ENCODE measurements at places on chromosomes 7 and 10. TPM values are rescaled to one million over a fixed set of nuclear protein-coding genes. Genes with fewer than 3 reads are reported as not detected.

DNA sequence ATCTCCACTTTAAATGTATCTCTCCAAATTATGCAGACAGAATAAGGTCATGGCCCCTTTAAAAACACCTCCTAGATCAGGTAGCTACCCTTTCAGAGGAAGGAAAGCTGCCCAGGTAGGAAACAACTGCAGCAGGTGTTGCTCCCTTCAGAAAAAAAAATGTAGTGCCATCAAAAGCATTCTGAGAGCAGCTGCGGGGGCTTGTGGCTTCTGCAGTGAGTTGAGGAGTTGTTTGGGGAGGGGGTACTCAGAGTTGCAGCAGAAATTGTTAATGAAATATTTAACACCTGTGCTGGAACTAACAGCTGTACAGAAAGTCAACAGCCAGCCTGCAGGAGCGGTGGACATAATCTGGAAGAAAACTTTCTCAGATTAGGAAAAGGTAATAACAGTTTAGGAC is 24.0 kb downstream of the CDHR3 start:
- no peak overlapping the region for H3K4me3 ChIP-seq
- no peak overlapping the region for H3K27ac ChIP-seq
- no peaks in the 10 kb centered on the region for H3K27me3 ChIP-seq
- no peaks in the 10 kb centered on the region for H3K36me3 ChIP-seq
- H3K4me1 ChIP-seq = no peaks in the 10 kb centered on the region
- DNase-seq = no peak

- H3K27me3 ChIP-seq = no peaks in the 10 kb centered on the region
- no peak overlapping the region for H3K27ac ChIP-seq
- no peak overlapping the region for H3K4me3 ChIP-seq
- no peaks in the 10 kb centered on the region for H3K36me3 ChIP-seq
- H3K4me1 ChIP-seq = peaks cover 9% of the 10 kb centered on the region
Observed at GRCh38 chr10:35781643-35782035, 139.5 kb upstream of the FZD8 start.

GRCh38 chr7:108805808-108806397 is 236.2 kb downstream of the DNAJB9 start:
- no peaks in the 10 kb centered on the region for H3K36me3 ChIP-seq
- no peaks in the 10 kb centered on the region for H3K27me3 ChIP-seq
- no peak for DNase-seq

- no peaks in the 10 kb centered on the region for H3K27me3 ChIP-seq
- H3K27ac ChIP-seq = peak overlapping the region; percentile 13
- H3K36me3 ChIP-seq = peaks cover 68% of the 10 kb centered on the region
- peaks cover 5% of the 10 kb centered on the region for H3K4me1 ChIP-seq
- no peak overlapping the region for H3K4me3 ChIP-seq
Observed at GRCh38 chr7:99042957-99043356, 101.0 kb downstream of the SMURF1 start.

- no peak overlapping the region for H3K27ac ChIP-seq
- H3K4me3 ChIP-seq = no peak overlapping the region
- no peaks in the 10 kb centered on the region for H3K36me3 ChIP-seq
- DNase-seq = no peak
Observed at GRCh38 chr10:68253346-68253745, 21.4 kb upstream of the ATOH7 start.

- no peaks in the 10 kb centered on the region for H3K27me3 ChIP-seq
- H3K27ac ChIP-seq = no peak overlapping the region
- H3K36me3 ChIP-seq = no peaks in the 10 kb centered on the region
- H3K4me1 ChIP-seq = no peaks in the 10 kb centered on the region
Observed at GRCh38 chr7:40883826-40884225, 749.0 kb downstream of the SUGCT start.

DNA sequence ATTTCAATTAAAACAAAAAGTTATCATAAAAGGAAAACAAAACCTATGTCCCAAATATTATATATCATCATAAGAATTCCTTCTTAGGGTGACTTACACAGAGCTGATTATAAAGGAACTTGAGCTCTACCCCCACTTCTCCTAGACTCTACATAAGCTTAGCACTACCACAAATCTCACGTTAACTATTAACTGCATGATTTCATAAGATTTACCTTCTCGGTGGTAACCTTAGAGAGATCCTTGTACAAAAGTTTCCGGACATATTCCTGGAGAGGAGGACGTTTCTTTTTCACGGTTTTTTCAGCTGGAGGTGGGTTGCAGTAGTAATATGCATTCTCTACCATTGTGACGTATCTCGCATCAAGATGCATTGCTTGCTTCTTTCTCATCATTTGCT is 83.7 kb downstream of the UPF2 start:
- H3K36me3 ChIP-seq = peaks cover 100% of the 10 kb centered on the region
- H3K4me3 ChIP-seq = no peak overlapping the region
- no peaks in the 10 kb centered on the region for H3K27me3 ChIP-seq
- no peak overlapping the region for H3K27ac ChIP-seq

- no peaks in the 10 kb centered on the region for H3K36me3 ChIP-seq
- H3K4me3 ChIP-seq = no peak overlapping the region
- H3K4me1 ChIP-seq = no peaks in the 10 kb centered on the region
- no peak for DNase-seq
- H3K27me3 ChIP-seq = no peaks in the 10 kb centered on the region
Observed at GRCh38 chr7:135862586-135863340, 114.2 kb upstream of the FAM180A start.

DNA sequence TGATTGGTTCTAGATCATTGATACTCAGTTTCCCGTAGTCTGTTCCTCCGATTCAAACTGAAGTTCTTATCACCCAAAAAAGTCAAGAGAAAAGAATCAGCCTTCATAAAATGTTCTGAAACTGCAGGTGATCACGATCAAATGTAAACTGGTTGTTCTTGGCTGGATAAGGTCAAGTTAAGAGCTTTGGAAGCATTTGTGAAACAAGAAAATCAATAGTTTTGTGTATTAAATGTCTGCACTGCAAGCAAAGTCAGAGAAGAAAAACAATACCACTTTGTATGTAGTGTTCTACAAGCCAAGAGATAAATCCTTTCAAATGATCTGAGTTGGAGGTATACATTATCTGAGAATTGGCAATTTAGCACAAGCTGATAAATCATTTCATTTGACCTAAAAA is 710.3 kb downstream of the SORCS1 start:
- H3K27ac ChIP-seq = no peak overlapping the region
- H3K36me3 ChIP-seq = no peaks in the 10 kb centered on the region
- H3K4me1 ChIP-seq = no peaks in the 10 kb centered on the region
- H3K27me3 ChIP-seq = no peaks in the 10 kb centered on the region

GRCh38 chr7:106773228-106773627 is 91.9 kb upstream of the PIK3CG start:
- no peak overlapping the region for H3K27ac ChIP-seq
- no peaks in the 10 kb centered on the region for H3K36me3 ChIP-seq
- no peak for DNase-seq
- no peaks in the 10 kb centered on the region for H3K4me1 ChIP-seq
- H3K27me3 ChIP-seq = no peaks in the 10 kb centered on the region

DNA sequence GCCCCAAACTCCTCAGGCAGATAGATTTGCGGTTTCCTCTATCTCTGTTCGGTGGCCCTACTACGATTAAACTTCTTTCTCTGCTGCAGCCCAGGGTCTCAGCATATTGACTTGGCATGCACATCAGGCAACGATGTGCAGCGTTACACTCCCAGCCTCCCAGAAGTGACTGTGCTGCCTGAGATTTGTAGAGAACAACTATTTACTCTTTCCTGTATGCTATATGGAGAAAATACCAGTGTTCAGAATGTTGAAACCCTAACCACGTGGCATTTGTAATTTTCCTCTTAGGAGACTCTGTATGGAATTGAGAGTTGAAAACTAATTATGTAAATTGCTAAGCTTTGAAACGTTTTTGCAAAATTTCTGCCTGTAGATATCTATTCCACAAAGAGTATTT is 50.9 kb downstream of the GNAI1 start:
- DNase-seq = no peak
- H3K27ac ChIP-seq = no peak overlapping the region
- H3K27me3 ChIP-seq = no peaks in the 10 kb centered on the region
- H3K36me3 ChIP-seq = no peaks in the 10 kb centered on the region

The TMEM236 gene
- total RNA-seq = 0.28 TPM

The SFXN2 gene
- total RNA-seq = 6.1 TPM

The MUC3A gene
- total RNA-seq = 3.0 TPM

The OR2AE1 gene
- not detected for total RNA-seq

Data from sigmoid colon (tissue), 7 donors.